ENCODE measurements at places on chromosomes 13 and 19. TPM values are rescaled to one million over a fixed set of nuclear protein-coding genes. Genes with fewer than 3 reads are reported as not detected.
A peak's percentile ranks its signal among the peaks of the same experiment; 100 is the strongest.

DNA sequence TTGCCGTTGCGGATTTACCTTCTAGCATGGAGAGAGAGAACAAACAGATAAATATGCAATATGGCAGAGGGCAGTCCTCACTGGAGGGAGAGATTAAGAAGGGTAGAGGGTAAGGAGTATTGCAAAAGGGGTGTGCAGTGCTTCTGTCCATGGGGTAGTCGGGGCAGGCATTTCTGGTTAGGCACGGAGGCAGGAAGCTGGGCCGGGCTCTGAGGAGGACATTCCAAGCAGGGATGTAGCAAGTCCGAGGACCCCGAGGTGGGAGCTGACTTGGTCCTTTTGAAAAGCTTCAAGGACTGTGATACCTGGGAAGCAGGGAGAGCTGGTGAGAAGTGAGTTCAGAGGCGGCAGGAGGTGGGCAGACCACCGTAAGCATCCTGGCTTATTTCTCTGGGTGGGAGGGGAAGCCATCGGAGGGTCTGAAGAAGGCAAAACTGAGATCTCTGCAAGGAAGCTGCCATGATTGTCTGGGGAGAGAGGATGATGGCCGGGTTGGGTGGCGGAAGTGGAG lies 214.9 kb downstream of the FGF9 start:
- DNase-seq = no peak

DNA sequence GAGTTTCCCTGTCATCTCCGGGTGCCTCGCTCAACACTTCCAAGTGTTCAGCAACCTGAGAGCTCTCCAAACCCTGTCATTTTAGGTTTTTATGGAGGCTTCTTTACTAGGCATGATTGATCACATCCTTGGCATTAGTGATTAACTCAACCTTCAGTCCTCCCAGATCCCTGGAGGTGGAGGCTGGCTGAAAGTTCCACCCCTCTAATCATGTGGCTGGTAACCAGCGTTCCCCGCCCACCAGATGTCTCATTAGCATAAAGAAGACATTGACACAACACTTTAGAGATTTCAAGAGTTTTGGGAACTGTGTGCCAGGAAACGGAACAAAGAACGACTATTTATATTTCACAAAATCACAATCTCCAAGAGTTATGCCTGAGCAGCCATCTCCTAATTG lies 71.1 kb upstream of the RGCC start:
- no peak for DNase-seq

The MYBPC2 gene
- not detected for total RNA-seq

The CERS4 gene
- total RNA-seq = 67.3 TPM

The IL11 gene
- not detected for total RNA-seq

The SYNE4 gene
- 6.5 TPM for total RNA-seq

DNA sequence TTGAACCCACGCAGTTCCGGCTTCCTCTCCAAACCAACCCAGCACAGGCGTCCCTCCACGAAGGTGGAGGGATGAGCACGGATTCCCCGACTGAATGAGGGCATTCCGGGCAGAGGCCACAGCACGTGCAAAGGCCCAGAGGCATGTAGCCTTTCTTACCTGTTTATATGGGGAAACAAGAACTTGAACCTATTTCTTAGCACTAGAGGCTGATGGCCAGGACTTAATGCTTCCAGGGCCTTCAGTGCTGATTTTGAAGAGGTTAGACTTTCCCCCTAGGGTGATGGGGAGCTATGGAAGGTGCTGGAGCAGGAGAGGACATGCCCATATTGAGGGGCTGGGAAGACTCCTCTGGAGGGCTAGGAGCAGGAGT lies 2.0 kb downstream of the MAST3 start:
- DNase-seq = no peak

DNA sequence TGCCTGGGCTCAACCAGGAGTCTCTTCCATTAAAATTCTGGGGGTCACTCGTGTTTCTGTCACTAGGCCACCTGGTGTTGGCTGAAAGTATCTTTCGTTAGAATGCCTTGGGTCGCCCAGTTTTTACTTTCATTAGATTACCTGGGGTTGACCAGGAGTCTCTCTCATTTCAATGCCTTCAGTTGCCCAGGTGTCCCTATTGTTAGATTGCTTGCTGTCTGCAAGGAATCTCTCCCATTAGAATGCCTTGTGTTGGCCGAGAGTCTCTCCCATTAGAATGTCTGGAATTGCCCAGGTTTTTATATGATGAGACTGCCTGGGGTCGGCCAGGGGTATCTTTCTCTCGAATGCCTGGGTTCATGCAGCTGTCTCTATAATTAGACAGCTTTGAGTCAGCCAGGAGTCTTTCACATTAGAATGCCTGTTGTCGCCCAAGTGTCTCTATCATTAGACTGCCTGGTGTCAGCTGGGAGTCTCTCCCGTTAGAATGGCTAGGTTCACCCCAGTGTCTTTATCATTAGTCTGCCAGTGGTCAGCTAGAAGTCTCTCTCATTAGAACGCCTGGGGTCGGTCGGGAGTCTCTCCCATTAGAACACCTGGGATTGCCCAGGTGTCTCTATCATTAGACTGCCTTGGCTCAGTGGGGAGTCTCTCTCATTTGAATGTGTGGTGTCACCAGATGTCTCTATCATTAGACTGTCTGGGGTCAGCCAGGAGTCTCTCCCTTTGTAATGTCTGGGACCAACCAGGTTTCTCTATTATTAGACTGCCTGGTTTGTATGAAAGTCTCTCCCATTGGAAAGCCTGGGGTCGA lies 1446.8 kb downstream of the UQCRFS1 start:
- peak; percentile 11 for DNase-seq

- DNase-seq = no peak
These were observed 600.4 kb upstream of the SLITRK6 start for GRCh38 chr13:86399572-86399971.

The SRRM5 gene
- total RNA-seq = 0.35 TPM

DNA sequence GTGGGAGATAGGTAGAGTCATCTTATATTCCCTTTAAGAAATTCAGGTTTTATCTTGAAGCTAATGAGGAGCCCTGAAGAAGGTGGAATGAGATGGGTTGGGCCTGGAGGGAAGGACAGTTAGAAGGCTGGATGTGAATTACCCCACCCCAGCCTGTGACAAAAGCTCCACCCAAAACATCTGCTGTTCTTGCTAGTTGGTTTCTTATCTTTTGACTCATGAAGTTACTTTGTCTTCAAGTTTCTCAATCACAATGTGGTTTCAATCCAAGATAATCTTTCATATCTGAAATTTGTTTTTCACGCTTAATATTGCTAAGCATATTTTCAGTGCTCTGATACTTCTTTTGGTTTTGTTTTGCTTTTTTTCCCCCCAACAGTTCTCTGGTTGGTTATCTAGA lies 38.3 kb upstream of the HMGB1 start:
- DNase-seq = no peak

DNA sequence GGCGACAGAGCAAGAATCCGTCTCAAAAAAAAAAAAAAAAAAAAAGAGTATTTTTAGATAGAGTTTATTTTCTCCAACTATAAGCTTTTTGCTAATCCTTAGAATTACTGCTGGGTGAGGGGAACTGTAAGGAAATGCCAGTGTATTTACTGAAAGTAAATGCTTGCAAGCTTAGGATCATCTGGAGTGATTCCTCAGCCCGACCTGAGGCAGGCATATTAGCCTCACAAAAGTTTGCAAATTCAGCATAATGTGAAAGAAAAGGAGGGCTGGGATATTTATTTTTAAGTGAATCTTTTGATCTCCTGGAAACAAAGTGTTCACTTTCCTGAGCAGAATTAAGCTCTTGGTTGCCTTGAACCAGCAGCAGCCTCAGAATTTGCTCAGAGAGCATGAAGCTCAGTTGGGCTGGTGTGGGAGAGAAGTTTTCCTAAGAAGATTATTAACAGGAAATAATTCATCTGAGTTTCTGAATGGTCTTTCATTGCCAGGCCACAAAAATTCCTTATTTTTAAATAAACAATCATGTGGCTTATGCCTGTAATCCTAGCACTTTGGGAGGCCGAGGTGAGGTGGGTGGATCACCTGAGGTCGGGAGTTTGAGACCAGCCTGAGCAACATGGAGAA lies 24.7 kb upstream of the SPATA13 start:
- DNase-seq = no peak

DNA sequence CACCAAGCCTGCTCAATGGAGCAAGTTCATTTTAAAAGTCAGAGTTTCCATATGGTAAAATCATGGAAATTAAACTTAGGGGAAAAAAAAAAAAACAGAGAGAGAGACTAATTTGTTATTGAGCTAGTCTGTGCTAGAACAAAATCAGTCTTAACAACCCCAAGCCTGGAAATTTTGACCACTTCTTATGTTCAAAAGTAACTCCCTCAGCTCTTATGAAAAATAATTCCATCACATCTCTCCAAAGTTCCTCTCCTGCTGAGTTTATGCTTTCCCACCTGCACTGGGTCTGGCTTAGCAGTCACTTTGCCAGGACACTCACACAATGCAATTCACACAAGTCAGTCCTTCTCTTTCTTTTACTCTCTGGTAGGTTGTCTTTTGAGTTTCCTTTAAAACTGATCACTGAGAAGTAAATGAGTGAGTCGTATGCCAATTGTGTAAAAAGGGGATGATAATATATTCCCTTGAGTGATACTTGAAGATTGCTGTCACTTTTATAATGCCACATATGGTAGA lies 92.6 kb downstream of the ENOX1 start:
- no peak for DNase-seq

GRCh38 chr13:104597546-104598180 lies 1531.4 kb upstream of the SLC10A2 start:
- DNase-seq = no peak

The CYP4F12 gene
- 98.6 TPM for total RNA-seq

DNA sequence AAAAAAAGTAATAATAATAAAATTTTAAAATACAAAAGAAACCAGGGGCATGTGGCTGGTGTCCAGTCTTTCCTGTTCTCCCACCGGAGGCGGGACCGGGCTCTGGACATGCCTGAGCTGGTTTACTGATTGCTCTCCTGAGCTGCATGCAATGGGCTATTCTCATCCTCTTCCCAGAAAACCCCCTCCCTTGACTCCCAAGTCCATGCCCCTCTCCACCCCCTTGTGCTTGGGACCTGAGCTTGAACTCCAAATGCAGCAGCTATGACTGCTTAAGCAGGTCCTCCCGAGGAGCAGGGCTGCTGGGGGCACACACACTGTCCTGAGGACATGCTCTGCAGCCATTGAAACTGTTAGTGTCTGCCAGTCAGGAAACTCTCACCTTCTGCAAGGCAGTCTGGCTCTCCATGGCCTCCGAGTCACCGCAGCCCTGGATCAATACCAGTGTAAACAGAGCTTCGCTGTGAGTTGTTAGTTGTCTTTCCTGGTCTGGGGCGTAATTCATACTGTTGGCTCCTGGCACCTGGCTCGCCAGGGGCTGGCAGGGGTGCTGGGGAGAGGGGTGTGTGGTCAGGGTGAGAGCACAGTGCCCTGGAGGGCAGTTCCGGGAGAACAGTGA lies 41.6 kb upstream of the CHST8 start:
- DNase-seq = peak; percentile 49

DNA sequence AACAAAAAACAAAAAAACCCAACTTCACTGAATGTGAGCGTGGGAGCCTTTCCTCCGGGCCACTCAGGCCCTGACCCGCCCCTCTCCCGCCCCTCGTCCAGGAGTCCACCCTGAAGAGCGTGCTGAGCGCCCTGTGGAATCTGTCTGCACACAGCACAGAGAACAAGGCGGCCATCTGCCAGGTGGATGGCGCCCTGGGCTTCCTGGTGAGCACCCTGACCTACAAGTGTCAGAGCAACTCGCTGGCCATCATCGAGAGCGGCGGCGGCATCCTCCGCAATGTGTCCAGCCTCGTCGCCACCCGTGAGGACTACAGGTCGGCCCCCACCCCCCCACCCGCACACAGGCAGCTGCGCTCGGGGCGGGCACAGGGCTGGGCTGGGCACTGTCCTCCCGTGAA lies 11.9 kb downstream of the APC2 start:
- DNase-seq = no peak

DNA sequence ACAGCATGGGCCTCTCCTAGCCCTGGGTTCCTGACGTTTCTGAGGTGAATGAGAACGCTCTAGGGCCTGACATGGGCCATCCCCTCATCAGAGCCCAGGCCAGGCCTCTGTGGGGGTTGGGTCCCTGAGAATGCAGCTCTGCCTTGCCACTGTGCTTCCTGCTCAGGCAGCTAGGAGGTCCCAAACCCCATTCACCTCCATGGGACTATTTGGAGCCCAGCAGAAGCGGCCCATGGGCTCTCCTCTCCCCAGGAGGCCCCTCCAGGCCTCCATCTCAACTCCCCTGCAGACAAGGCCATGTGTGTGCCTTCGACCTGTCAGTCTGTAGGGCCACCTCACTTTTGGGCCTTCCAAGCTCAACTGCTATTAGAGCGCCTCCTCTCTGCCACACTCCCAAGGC lies 36.9 kb downstream of the ELL start:
- DNase-seq = no peak

The CEACAM20 gene
- not detected for total RNA-seq

DNA sequence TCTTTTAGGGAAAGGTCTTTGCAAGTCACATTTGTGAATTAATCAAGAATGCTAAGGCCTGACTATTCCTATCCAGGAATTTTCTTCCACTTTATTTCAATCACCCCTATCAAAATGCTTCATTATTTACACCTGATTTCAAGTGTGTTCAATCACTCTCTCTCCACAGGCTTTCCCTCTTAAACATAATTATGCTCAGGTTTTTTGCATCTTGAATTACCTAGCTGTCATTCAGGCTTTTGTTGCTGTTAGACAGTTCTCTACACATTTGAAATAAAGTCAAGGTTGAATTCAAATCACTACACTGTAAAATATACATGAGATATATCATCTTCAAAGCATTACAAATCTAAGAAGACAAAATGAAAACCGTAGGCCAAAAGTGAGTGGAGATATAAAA lies 941.3 kb upstream of the SLITRK1 start:
- DNase-seq = no peak
